ENCODE measurements at places on chromosomes 2 and 18.

DNA sequence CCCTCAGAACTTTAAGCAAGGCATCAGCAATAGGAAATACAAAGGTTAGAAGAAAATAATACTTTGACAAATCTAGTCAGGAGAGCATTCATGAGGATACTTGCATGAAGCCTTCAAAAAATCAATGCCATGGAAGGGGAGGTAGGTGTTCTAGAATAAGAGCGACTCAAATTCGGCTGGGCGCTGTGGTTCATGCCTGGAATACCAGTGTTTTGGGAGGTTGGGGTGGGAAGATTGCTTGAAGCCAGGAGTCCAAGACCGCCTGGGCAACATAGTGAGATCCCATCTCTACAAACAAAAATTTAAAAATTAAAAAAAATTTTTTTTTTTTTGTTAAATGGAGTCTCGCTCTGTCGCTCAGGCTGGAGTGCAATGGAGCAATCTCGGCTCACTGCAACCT, 21.8 kb downstream of the GBX2 start:
- no peak for DNase-seq

DNA sequence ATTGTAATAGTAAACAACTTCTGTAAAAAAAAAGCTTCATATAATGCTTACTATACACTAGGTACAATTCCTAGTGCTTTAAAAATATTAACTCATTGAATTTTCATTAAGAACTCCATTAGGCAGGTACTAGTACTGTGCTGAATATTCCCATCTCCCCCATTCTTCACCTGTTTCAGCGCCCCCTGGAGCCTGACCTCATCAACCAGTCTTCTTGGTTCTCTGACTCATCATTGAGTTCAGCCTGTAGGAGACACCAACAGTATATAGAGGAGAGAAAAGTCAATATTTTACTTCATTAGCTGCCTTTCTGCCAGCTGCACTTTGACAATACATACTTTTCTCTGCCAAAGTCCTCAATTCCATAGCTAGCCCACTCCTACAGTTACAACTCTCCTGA, 1009.9 kb upstream of the KLHL29 start:
- DNase-seq = no peak

DNA sequence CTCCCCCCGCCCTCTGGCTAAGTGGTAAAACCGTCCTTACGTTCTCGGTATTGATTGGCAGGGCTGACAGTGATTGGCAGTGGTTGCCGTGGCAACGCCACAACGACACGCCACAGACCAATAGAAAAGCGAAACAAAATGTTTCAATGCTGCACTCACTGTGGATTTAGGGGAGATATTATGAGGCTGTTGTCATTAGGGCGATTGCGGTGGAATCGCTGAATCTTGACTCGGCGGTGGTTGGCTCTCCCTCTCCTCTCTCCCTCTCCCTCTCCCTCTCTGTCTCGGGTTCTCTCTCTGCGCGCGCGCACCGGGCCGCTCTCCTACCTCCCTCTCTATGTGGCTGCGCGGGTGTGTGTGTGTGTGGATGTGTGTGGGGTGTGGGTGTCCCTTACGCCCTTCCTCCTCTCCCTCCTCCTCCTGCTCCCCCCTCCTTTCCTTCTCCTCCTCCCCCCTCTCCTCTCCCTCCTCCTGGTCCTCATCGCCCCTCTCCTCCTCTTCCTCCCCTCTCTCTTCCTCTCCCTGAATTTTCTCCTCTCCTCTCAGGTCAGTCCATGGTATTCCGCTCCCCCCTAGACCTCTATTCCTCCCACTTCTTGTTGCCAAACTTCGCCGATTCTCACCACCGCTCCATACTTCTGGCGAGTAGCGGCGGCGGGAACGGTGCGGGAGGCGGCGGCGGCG, at the start of gene SIX3:
TSS of gene SIX3 (plus strand) at position 152 of the 684 bp plus-strand sequence. CDS start at position 555, 403 bp downstream.
- no peak for DNase-seq

DNA sequence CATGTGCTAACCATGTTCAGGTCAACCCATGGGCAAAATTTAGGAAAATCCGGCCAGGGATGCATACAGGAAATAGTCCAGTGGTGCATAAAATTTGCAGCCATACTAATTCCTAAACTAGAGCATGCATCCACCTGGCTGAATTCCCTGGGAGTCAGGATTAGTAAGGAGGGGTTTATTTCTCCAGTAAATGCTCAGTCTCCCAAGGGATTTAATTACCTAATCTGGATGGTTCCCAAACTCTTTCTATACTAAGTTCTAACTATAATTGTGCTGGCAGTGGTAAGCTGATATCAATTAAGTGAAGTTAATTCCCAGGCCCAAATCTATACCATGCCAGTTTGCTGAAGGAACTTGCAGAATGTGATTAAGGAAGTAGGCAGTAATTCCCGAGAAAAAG, 26.2 kb upstream of the EVA1A start:
- DNase-seq = no peak

DNA sequence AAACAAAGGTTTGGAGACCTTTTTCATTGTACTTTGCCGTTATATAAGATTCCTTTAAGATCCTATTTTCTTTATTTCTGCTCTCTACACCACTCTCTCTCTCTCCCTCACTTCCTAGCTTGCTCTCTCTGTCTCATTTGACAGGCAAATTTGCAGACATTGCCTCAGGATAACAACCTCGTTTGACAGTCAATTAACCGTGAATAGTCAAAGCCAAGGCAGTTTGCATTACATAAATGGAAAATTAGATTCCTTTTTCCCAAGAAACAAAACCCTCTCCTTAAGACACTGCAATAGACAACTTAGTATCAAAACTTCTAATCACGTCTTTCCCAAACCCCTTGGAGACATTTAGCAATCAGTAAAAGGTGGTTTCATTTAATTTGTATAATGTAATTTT, 7.4 kb downstream of the SKOR2 start:
- DNase-seq = no peak
